ENCODE measurements at places on chromosomes 1 and 21.

DNA sequence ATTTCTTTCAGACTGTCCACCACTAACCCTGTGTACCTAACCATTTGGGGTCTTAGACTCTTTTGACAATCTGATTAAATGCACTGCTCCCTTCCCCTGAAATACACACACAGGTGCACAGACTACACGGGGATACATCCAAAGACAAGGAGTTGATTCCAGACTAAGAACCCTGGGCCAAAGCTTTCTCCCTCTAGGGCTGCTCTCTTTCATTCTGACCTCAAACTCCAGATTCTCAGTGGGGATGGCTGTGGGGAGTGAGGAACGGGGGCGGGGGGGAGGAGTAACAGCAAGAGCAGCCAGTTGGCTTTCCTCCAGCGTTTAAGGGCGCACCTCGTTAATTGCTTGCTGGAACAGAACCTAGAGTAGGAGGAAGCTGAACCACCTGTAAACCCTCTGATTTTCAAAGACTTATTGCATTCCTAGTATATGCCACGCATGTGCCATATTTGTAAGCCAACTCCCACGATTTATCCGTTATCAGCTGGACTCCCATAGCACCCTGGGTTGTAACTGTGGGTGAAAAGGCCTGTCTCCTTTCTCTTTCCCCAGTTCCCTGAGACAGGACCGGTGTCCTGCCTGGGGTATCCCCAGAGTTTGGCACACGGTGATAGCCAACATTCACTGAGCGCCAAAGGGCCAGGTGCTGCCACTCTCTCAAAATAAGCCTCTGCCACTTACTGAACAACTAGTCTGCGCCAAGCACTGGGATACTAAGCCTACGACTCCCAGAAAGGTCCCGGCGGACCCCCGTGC lies 920 bp downstream of the MTHFR start:
- peak; percentile 43 for DNase-seq

GRCh38 chr1:213131851-213132655 lies 81.0 kb downstream of the RPS6KC1 start:
- DNase-seq: no peak

GRCh38 chr1:150192012-150192411 lies 42.3 kb downstream of the PLEKHO1 start:
- peak; percentile 22 for DNase-seq

DNA sequence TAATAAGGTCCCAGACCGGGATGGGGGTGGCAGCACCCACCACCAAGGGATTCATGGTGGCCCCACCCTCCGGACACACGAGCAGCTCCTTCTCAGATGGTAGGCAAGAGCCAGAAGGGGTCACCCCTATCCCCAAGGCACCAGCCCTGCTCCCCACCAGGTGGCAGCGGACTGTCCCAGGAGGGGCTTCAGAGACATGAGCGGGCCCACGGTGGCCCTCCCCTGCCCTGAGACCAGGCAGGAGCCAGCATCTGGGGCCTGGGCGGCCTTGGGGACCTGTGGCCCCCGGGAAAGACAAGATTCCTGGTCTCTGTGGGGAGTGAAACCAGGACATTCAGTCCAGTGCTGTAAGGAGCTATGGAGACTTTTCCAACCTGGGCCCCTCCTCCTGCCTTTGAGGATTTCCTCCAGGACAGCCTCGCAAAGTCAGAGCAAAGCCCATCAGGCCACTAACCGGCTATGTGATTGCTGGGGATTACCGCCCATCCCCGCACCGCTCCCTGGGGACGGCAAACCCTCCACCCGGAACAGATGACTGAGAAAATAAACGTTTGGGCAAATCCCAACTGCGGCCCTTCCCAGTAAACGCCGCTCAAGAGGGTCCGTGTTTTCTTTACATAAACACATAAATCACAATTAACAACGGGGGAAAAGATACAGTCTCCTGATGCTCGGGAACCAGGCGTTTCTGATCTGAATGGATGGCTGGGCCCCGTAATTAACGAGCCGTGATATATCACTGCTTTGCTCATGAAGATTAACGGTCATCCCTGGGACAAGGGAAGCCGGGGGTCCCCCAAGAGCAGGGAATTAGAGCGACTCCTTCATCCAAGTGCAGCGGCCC lies 50.9 kb upstream of the ARHGEF16 start:
- DNase-seq: no peak

DNA sequence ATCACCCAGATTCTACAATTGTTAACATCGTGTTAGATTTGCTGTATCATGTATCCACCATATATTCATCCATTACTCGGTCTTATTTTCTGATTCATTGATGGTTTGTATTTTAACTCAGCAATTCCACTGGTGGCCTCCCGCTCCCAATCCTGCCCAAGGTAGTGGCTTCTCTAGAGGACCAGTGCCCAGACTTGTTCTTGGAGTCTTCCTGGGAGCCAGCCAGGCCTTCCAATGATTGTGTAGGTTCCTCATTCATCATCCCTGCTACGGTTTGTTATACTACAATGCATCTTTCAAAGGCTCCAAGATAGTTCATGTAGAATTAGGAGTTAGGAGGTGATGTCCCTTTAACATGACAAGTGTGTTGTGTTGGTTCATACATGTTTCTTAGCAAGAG lies 451.1 kb downstream of the SETD4 start:
- DNase-seq: no peak

GRCh38 chr21:16502273-16502672 lies 772.5 kb downstream of the USP25 start:
- no peak for DNase-seq

DNA sequence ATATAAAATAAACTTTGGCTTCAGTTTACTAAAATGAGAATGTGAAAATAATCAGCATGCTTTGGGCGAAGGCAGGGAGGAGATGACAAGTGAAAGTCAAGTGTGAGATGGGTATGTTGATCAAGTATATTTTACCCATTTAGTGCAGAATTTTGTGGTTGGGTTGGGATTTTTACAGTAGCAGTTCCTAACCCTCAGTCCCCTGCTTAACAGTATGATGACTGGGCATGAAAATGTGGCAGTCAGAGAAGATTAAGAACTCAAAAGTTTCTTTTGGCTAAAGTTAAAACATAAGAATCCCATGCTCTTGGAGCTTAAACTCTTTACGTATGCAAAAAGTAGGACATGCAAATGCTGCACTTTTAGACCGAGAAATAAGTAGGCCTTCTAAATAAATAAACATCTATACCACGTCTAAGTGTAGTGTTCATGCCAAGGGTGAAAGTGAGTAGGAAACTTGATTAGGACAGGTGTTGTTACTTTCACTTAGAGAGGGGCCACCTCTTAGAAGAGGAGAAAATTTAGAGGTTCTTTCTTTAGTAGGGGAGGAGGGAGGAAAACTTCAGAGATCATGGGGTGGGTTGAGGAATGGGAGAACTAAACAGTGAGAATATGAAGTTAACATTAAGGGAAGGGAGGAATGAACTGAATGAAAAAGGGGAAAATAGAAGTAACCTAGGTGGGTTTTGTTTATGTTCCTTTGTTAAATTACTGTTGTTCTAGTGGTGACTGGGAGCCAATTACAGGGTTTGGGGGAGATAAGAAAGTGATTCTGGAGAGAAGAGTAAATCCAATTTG lies 127.8 kb downstream of the OSBPL9 start:
- no peak for DNase-seq

DNA sequence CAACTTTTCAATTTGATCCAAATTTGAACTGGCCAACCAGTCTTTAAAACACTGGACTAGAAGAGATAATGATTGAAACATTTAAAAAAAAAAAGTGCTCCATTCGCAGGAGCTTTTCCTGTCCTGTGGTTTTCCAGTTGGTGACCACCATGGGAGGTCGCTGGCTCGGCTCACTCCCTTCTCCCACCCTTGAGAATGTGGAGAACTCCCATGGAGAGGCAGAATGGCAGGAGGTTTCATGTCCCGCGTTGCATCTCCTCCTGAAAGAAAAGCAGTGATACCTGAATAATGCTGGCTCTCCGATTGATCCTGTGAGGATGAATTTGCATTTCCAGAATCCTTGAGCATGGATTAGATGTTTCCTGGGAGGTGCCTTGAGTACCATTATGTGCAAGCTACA lies 16.5 kb upstream of the MPZL1 start:
- no peak for DNase-seq

DNA sequence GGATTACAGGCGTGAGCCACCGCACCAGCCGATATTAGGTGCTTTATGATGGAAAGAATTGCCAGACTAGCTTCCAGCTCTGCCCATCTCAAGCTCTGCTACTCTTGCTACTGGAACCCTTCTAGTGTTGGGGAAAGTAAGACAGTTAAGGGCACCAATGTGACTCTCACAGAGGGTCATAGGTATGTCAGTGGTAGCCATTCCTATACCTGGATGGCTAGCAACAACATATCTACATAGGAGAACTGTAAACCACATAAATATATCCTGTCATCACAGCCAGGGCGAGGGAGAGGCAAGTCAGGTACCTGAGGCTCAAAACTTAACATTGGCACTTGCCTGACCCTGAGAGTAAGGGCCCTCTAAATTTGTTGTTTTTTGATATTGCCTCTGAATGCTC lies 1.7 kb upstream of the RHOU start:
- no peak for DNase-seq

GRCh38 chr1:93813076-93813475 lies 65.9 kb downstream of the DNTTIP2 start:
- peak; percentile 4 for DNase-seq

DNA sequence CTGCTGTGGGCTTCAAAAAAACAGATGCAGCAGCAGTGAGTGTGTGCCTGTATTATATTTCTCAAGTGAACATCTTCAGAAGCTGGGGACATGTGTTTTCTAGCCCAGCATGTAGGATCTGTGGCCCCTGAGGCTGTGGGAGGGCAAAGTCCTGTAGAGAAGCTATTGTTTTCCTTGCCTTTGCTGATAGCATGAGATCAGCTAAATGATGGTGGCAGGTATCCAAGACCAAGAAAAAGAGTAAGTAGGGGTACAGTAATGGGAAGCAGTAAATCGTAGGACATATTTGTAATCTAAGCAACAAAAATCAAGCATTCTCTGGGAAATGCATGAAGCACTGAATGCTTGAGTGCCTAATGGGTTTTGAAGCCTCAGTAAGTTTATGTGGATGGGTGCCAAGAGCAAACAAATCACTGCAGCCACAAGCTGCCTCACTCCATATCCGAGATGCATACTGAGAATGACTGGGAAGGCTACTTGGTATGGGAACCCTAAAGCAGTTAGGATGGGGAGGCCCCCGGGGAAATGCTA lies 98.3 kb downstream of the CD58 start:
- DNase-seq: peak; percentile 32

- DNase-seq: peak; percentile 58
Measured at GRCh38 chr1:116820369-116820768, 66.1 kb downstream of the CD2 start.

DNA sequence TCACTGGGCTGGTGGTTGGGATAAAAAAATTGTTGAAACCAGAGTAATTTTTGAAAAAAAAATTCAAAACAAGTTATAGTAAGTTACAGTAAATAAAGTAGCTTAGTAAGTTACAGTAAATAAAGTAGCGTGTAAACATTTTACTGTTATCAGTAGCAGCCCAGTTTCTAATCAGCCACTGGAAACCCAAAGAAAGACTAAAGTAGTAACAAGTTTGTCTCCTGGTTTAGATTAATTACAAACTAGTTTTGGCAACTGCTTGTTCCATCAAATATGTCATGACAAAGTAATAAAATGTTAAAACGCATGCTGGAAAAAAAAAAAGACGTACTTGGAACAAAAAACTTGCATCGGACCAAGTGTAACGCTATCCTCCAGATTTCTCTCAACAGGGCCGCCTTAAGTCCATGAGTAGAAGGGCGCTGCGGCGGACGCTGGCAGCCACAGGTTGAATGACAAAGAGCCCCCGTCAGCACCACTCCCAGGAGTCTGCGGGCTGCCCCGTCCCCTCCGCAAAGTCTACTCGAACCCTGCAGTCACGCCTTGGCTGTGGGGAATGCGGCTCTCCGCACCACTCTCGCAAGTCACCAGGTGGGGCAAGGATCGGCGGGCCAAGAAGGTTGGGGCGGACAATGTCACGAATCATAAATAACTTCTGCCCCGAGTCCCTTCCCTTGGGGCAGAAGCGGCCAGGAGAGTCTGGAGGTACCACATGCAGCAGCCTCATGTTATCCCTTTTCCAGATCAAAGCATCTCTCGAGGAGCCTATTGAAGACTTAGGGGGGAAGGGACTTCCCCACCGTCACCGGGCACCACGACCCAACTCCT lies 837 bp downstream of the SLC16A1 start:
- DNase-seq: peak; percentile 74

DNA sequence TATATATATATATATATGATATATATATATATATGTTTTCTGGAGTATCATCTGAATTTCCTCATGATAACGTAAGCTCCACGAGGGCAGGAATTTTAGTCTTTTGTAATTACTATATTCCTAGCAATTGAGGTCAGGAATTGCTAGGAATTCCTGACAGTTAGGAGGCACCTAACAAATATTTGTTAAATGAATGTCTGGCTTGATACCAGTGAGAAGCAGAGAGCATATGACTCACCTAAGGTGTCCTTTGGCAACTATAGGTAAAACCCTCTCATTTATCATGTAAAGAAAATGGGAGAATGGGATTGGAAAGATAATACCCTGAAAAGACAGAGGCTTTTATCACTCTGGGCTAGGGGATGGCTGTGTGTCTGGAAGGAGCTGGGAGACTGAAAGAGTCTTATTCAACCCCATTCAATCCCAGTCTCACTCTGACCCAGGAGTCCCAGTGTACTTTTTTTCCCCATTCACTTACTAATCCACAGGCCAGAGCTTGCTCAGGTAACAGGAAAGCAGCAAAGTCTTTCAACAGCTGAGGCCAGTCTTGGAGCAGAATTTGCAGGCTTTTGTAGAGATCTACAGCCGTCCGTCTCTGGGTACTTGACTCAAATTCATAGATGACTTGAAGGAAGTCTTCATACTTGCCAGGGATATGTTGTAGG lies 71.2 kb downstream of the DAP3 start:
- no peak for DNase-seq

DNA sequence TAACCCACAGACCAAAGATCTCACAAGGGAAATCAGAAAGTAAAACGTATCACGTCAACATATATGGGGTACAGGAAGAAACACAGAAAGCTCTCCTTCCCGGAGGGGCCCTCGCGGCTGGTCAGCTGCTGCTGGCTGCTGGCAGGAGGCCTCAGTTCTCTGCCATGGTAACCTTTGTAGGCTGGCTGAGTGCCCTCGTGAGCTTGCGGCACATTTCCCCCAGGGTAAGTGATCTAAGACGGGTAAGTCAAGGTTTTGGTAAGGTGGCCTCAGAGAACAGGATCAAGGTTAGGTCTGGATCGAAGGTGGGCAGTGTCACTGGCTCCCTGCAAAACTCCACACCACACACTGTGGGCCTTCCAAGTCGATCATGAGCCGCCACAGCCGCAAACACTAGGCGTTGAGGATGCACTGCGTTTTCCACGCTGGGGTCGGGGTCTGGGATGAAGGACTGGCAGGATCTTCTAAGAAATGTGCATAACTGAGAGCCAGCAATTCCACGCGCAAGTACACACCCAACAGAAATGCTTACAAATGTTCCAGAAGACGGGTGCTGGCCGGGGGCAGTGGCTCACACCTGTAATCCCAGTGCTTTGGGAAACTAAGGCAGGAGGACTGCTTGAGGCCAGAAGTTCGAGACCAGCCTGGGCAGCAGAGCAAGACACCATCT lies 33.9 kb downstream of the WDR4 start:
- no peak for DNase-seq

GRCh38 chr1:116514708-116515525 lies 55.9 kb downstream of the CD58 start:
- no peak for DNase-seq

Data from LoVo (cell line).